ENCODE measurements at places on chromosomes 12 and 14. TPM values are rescaled to one million over a fixed set of nuclear protein-coding genes. Genes with fewer than 3 reads are reported as not detected.

The TAS2R42 gene
- not detected for total RNA-seq

The GLIPR1L2 gene
- total RNA-seq: not detected

The FAM186B gene
- 0.17 TPM for total RNA-seq

The ACVRL1 gene
- not detected for total RNA-seq

The AMN gene
- 8.2 TPM for total RNA-seq

The DPY19L2 gene
- not detected for total RNA-seq

The ACSM4 gene
- total RNA-seq: not detected

The GYS2 gene
- not detected for total RNA-seq

The FAM90A1 gene
- not detected for total RNA-seq

The TTC5 gene
- 28.5 TPM for total RNA-seq

The KCNK10 gene
- total RNA-seq: not detected

The APOF gene
- total RNA-seq: 3.3 TPM

The CEBPE gene
- not detected for total RNA-seq

The NCKAP5L gene
- total RNA-seq: 5.9 TPM

The SOX5 gene
- 76.4 TPM for total RNA-seq

The LMBR1L gene
- 7.3 TPM for total RNA-seq

The TAS2R43 gene
- total RNA-seq: not detected

The TAS2R46 gene
- 0.22 TPM for total RNA-seq

The PRIMA1 gene
- 3.2 TPM for total RNA-seq

The AKAP5 gene
- total RNA-seq: 1.5 TPM

The STX2 gene
- 12.4 TPM for total RNA-seq

The ZBTB42 gene
- total RNA-seq: 3.2 TPM

The PRH2 gene
- not detected for total RNA-seq

The KRT77 gene
- total RNA-seq: not detected

The IGFBP6 gene
- 2.1 TPM for total RNA-seq

The INTS13 gene
- 43.7 TPM for total RNA-seq

The GNPNAT1 gene
- total RNA-seq: 89.6 TPM

The IAPP gene
- total RNA-seq: not detected

The CCDC198 gene
- total RNA-seq: 0.69 TPM

The CCDC177 gene
- total RNA-seq: not detected

The TMEM121 gene
- total RNA-seq: 10.8 TPM

The NKX2-1 gene
- not detected for total RNA-seq

The LPAR5 gene
- total RNA-seq: 0.07 TPM

The E2F7 gene
- 9.1 TPM for total RNA-seq

The IQSEC3 gene
- total RNA-seq: not detected

The RNU6-7 gene
- under 0.01 TPM for total RNA-seq

The BCL11B gene
- not detected for total RNA-seq

The LMO3 gene
- not detected for total RNA-seq

The RNASE12 gene
- total RNA-seq: not detected

The SLC4A8 gene
- total RNA-seq: 0.07 TPM

The KRT78 gene
- total RNA-seq: not detected

The FAM181A gene
- 1.1 TPM for total RNA-seq

The PLD4 gene
- not detected for total RNA-seq

All from HepG2 (cell line).